Suppressor macrophage treated with lipopolysaccharide for 4 hours (primary cell): ENCODE measurements at places on chromosomes 12 and 14.
A peak's percentile ranks its signal among the peaks of the same experiment; 100 is the strongest.

DNA sequence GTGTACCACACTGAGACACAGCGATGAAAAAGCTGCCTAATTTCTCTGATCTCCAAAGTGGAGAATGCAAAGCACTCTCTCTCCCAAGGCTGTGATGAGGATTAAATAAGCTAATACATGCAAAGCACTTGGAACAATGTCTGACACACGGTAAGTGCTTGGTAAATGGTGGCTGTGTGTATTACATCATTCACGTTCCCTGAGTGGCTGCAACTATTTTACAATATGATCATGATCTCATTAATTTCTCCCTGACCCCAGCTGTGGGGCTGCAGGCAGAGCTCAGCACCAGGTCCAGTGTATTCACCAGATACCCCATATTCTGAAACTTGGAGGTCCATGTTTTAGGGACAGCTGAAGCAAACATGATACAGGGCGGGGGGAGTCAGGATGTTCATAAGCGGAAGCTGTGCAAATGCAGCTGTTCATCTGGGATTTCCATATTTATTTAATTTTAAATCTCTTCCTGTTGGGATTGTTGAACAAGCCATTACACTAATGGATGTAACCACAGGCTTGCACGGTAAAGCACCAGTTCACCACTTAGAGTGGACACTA lies 106.4 kb downstream of the CCDC60 start:
- no peak for DNase-seq

GRCh38 chr12:115687094-115687493 lies 590.4 kb downstream of the MED13L start:
- no peak for DNase-seq

- DNase-seq = peak; percentile 4
These were observed 839 bp downstream of the SLC38A1 start for GRCh38 chr12:46267825-46268582.

- DNase-seq = peak; percentile 79
These were observed 820 bp downstream of the BICDL1 start for GRCh38 chr12:119989731-119990381.

- no peak for DNase-seq
These were observed 34.7 kb upstream of the ADAMTS20 start for GRCh38 chr12:43586646-43587245.

DNA sequence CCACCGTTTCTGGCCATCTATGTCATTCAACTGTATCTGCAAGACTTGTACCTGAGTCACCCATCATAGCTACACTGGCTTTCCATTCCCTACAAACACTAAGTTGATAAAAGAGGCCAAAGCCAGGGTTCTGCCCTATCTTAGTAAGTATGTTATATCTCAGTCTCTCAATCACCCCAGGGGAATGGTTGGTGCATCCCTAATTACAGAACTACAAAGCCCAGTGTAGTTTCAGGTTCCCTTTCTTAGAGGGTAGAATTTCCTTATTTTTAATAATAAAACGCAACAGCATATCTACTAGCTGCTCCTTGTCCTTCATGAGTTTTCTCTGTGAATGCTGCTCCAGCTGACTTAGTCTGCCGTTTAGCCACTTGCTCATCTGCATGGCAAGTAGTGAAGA lies 57.6 kb downstream of the ST8SIA1 start:
- peak; percentile 23 for DNase-seq

DNA sequence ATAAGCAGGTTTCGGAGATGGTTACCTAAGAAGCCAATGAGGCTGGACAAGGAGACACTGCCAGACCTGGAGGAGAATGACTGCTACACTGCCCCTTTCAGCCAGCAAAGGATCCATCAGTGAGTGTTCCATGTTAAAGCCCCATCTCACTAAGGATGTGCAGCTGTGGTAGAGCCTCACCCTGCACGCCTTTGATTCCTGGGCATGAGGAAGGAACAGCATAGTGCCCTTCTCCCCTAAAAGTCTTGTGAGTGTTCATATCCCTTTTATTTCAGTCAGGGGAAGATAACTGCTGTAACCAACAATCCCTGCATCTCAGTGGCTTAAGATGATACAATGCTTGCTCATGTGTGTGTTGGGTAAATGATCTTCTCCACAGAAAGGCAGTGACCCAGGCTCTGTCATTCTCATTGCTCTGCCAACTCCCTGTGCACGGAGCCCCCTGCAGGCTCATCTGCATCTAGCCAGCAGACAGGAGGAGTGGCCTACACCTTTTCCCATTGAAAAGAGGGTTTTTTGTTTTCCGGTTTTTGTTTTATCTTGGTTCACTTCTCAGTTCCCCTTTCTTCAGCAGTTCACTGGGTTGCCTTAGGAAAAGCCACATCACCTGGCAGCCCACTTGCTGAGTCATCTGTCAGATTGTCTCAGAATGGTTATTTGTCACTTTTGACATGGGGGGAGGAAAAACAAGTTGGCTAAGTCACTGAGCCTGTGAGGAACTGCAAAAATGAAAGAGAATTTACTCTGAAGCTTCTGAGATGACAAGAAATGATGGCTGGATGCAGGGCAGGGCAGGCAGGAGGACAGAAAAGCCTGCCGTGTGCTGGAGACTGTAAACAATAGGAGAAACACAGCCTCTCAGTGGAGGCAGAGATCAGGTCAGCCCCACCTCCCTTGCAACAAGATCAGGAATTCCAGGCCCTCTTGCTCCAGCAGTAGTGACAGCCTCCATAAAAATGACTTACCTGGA lies 193.3 kb downstream of the ANO4 start:
- DNase-seq = peak; percentile 51

GRCh38 chr12:100954118-100954517 lies 159.5 kb downstream of the ANO4 start:
- no peak for DNase-seq

GRCh38 chr14:104610749-104611310 lies 6.3 kb upstream of the TMEM179 start:
- no peak for DNase-seq
